Cardiac muscle cell (in vitro differentiated cells and primary cell): ENCODE measurements at places on chromosomes 3 and 15.
A peak's percentile ranks its signal among the peaks of the same experiment; 100 is the strongest.

DNA sequence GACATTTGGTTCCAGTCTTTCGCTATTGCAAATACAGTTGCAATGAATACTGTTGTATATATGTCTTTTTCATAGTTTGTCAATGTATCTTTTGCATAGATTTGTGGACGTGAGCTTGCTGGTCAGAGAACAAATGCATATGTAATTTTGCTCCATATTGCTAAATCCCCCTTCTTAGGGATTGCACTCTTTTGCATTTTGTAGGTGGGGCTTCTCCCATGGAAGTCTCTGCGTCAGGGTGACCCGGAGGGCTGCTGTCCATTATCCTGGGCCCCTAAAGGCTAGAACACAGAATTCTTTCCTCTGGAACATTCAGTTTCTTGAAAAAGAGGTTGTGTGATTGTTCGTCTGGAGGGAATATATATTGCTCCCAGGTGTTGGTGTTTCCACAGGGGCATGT is 25.2 kb upstream of the KLHL25 start:
- DNase-seq: no peak

DNA sequence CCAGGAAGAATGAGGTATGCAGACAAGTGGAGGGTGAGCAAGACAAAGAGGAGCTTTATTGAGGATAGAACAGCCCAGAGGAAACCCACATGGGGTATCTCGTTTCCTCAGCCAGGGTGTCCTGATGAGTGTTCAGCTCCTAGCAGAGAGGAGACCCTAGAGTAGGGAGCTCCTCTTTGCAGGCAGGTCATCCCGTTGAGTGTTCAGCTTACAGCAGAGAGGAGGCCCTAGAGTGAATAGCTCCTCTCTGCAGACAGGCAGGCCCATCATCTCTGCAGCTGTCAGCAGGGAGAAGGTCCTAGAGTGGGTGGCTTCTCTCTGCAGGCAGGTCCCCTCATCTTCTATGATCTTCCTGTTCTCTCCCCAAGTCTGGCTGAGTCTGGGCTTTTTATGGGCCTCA is 90.6 kb upstream of the TNFSF10 start:
- DNase-seq: no peak

- no peak for DNase-seq
Measured at GRCh38 chr15:96365781-96366525, 35.5 kb downstream of the NR2F2 start.

GRCh38 chr3:183172051-183172639 is 9.6 kb upstream of the LAMP3 start:
- DNase-seq: no peak

GRCh38 chr3:183775781-183776180 is 49.6 kb downstream of the MAP6D1 start:
- no peak for DNase-seq

GRCh38 chr3:43629741-43630140 is 7.9 kb upstream of the ANO10 start:
- no peak for DNase-seq

DNA sequence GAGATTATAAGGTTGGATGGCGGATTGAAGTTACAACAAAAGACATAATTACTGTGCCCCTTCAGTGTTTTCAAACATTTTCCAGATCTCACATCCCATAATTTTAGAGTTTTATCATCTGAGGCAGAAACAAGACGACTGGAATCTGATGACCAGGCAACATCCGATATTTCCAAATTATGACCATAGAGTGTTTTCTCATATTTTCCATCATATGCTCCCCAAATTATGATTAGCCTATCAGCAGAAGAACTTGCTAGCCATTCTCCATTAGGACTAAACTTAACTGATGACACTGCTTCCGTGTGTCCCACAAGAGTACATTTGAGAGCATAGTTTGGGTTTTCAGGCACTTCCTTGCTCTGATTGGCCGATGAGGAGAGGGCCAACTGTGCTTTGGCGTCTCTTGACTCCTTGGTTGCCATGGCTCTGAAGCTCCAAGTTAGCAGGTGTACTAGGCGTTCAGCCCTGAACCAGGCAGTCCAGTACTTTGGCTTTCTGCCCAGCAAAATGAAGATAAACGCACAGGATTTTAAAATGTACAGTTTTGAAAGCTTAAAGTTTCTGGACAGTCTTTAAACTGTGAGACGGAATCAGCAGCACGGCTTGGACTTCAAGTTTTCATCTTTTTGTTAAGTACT is 638 bp downstream of the WDR5B start:
- DNase-seq: peak; percentile 41

- peak; percentile 41 for DNase-seq
Measured at GRCh38 chr15:52256930-52257733, 38.5 kb downstream of the MYO5C start.

DNA sequence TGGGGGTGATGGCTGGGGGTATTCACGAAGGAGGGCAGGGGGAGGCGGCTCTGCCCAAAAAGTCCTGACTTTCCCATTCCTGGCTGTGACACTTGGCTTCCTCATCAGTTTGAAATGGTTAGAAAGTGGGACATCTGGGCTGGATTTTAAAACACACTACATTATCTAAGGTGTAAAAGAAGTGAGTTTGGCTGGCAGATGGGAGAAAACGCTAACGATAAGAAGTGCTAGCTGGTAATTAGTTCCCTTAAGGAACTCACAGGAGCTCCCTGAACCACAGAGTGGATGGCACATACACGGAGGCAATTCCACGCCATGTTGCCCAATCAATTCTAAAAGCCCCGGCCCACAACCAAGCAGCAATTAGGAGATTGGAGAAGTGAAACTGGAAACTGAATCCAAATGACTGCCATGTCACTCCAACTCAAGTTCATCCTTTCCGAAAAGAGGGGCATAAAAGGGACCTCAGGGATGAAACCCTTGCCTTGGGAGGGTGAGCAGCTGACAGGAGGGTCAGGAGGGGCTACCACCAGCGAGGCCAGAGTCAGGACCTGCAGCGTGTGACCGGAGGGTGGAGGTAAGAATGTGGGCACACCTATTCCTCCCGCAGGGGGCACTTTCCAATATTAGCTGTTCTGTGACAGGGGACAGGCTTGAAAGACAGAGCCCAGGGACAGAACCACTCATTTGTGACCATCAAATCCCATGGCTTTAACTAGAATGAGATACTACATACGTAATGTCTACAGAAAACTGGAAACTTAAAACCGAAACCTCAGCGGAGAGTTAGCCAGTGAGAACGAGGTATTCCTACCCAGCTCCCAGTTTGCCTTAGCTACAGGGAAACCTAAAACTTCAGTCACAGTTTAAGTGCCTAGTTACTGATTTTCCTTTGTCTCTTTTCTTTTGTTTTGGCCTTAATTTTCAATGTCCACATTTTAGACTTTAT is 95.3 kb upstream of the OXTR start:
- no peak for DNase-seq

DNA sequence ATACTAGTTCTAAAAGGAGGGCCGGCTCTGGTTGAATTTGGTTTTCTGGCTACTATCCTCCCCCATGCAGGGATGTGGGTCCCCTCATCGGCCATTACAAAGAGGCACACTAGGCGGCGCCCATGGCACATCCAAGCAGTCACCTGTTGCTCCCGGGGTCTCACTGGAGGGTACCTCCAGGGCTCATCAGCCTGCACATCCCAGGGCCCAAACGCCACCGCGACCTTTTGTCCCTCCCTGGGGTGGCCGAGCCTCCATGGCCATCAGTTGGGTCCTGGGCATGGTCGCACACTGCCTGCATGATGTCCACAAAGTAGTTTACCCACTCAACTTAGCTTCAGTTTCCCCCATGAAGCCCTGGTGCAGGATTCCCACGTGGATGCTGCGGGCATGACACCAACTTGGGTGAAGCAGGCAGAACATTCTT is 28.3 kb downstream of the IDH3A start:
- DNase-seq: peak; percentile 65

- peak; percentile 69 for DNase-seq
Measured at GRCh38 chr15:42919799-42920518, 619 bp downstream of the TTBK2 start.

DNA sequence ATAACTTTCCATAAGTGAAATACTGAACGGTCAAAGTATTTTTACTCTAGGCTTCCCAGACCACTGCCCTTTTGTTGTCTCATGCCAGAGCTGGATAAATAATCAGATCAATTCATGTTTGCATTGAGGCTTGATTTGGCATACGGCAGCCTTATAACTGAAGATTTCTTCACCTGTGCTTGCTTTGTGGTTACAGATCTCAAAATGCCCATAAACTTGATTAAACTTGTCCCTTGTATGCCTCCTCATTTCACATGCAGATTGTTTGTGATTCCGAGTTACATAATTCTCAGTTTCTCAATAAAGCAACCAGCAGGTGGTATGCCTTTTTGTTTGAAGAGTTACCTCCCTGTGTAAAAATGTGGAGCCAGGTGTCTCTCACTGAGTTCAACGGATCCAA is 211.4 kb upstream of the LRIG1 start:
- DNase-seq: no peak

DNA sequence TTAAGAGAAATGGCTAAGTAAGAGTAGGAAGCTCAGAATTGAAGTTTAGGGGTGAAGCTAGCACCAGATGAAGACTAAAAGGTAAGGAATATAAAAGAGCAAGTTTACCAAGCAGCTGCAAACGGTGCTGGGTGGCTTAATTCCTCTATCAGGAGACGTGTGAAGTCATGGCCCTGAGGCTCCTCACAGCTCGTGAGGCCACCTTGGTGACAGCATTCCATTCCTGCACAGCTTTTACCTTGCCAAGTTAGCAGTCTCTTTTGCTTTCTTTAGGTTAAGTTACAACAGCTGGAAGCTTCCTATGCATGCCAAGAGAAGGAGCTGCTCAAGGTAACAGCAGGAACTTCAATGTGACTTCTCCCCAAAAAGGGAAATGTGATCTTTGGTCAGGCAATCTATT is 6.4 kb downstream of the TMCO5A start:
- no peak for DNase-seq

DNA sequence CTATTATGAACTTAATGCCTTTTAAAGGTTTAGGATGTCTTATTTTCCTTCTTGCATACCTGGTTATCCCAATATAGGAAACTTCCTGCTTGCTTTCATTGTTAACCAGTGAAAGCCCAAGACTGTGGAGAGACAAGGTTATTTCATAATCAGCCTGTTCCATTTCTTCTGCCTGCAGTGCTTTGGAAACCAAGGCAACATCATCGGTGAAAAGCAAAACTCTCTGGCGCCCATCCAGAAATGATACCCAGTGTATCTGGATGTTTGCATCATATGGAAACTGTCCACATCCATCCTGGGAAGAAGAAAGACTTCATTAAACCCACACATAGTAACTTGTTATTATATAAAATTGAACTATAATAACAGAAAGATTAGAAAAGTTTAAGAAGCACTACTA is 170.1 kb downstream of the VPS13C start:
- DNase-seq: no peak

- DNase-seq: peak; percentile 21
Measured at GRCh38 chr3:72579191-72579580, 269.1 kb downstream of the SHQ1 start.

- DNase-seq: peak; percentile 59
Measured at GRCh38 chr3:87503900-87504498, 227.6 kb upstream of the POU1F1 start.

DNA sequence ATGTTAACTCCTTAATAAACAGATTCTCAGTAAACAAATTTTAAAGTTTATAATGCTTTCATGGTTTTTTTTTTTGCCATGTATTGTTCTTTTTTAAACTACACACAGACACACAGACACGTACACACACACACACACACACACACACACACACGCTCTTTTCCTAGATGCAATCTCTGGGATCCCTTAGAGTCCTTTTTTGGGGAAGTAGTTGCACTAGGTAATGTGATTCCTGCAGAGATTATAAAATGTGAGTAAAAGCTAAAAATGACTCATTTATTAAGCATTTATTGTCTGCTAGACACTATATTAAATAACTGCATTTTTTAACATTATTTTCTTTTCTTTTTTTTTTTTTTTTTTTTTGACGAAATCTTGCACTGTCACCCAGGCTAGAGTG is 19.9 kb downstream of the NDUFB5 start:
- DNase-seq: no peak

DNA sequence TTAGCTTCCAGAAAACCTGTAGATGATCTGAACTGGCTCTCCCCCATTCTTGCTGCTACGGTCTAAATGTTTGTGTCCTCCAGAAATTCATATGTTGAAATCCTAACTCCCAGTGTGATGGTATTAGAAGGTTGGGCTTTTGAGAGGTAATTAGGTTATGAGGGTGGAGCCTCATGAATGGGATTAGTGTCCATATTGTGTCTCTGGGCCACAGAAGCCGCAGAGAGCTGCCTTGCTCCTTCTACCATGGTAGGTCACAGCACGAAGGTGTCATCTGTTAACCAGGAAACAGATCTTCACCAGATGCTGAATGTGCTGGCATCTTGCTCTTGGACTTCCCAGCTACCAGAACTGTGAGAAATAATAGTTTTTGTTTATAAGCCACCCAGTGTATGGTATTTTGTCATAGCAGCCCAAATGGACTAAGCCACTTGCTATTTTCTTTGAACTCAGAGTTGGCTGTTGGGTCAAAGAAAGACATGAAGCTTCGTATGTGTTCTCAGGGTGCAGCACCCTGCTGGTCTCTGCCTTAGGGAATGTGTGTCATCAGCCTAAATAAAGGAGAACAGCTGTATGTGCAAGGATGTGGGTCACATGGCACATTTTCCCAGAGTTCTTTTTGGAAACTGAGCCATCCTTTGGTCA is 317.5 kb upstream of the SLCO3A1 start:
- DNase-seq: no peak

- no peak for DNase-seq
Measured at GRCh38 chr15:79031821-79032220, 58.8 kb downstream of the RASGRF1 start.

GRCh38 chr3:128326051-128326823 is 140.5 kb downstream of the DNAJB8 start:
- DNase-seq: no peak

DNA sequence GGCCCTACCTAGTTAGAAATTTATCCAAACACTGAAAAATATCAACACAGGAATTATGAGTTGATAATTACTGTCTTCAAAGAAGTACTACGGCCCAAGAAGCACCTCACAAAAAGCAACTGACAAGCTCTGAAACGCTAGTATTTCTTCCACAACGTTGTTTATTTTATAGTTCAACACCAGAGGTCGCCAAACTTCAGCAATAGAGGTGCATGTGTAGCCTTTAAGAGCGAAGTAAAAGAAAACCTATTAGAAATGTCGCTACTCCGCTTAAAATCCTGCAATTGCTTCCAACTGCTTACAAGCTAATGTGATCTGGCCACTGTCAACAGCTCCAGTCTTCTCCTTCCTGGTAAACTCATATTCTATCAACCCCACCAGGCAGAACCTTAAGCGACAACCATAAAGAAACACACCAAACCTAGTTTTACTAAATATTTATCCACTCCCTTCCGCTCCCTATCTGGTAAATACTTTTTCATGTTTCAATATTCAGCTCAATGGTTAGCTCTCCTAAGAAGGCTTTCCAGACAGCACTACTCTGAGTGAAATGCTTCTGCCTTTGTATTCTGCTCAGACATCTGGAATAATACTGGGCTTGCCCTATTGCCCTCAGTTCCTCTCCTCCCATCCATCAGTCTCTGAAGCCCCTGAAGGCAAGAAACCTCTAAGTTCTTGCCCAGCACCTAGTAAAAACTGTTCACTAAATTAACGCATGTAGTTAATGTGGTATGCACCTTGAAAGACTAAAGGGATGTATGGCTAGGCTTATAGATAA is 110.2 kb downstream of the NR1I2 start:
- peak; percentile 87 for DNase-seq

- no peak for DNase-seq
Measured at GRCh38 chr3:52923963-52924362, 26.6 kb upstream of the STIMATE start.

- no peak for DNase-seq
Measured at GRCh38 chr3:167120828-167121227, 259.3 kb downstream of the ZBBX start.

- no peak for DNase-seq
Measured at GRCh38 chr15:69921626-69922619, 175.8 kb downstream of the TLE3 start.

- no peak for DNase-seq
Measured at GRCh38 chr3:100027321-100027720, 87.0 kb downstream of the FILIP1L start.
